ENCODE measurements at places on chromosomes 4 and X.

- DNase-seq: no peak
Observed at GRCh38 chr4:146110871-146111485, 64.5 kb upstream of the LSM6 start.

GRCh38 chr4:46878641-46879040 lies 30.4 kb downstream of the COX7B2 start:
- DNase-seq: no peak

- DNase-seq: no peak
Observed at GRCh38 chrX:13346646-13347045, 26.8 kb upstream of the ATXN3L start.

DNA sequence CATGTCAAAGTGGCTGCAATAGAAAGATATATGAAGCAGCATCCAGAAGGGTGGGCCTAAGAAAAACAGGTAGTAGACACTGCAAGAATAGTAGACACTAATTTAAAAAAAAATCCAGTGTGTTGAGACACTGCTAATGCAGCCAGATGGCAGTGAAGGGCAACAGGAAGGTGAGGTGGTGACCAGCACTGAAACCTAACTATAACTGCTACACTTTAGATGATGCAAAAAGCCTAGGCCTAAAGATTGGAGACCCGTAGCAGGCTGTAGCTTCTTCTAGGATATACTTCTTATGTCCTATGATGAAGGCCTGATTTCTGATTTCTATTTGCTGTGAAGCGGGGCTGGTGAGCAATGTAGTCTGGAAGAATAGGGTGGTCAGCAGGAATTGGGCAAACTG lies 38.7 kb upstream of the SH3KBP1 start:
- DNase-seq: no peak

DNA sequence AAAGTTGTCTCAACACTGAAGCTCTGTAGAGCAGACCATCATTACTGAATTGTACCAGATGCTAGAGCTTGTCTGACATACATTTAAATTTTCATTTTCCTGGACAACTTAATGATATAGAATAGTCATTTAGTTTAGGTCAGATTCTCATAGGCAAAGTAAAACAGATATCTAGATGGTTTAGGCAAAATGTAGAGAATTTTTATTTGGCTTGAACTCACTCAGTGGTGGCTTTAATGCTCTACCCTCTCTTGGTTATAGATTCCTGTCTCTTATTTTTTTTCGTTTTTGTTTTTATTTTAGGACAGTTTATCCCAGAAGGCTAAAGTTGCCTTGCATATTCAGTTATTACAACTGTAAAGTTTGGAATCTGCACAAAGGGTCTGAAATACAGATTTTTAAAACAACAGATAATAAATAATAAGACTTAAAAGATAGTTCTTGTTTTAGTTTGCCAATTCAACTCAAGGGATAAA lies 4.0 kb upstream of the IRS4 start:
- no peak for DNase-seq

- no peak for DNase-seq
Observed at GRCh38 chr4:182416067-182416466, 172.9 kb downstream of the TENM3 start.

DNA sequence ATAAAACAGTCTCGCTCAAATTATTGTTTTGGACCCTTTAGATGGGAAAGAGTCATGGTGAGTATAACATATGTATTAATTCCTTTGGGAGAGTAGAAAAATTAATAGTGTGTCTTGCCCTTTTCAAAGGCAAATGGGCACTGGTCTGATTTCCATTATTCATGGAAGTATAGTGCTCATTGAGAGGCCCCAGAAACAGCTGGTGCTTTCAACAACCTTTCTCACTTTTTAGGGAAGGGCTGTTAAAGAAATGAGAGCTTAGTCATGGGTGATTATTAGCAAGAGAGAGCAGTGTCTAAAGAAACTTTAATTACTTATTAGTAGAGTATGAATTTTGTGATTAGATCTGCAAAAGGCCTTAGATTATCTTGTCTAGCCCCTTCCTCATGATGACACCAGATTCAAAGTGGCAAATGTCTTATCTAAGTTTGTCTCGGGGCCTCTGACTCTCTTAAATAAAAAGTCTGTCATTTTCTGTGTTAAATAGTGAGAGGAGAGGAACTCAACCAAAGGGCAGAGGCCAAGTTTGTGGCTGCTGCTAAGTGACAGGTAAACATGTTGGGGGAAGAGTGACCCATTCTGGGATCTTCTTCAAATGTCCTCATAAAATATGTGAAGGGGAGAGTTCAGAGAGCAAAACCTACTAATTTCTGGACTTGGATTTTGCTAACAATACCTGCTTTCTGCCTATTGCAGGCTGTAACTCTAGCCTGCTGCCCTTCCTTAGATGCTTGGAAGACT lies 110.6 kb downstream of the REPS2 start:
- DNase-seq: no peak

- no peak for DNase-seq
Observed at GRCh38 chr4:145819101-145819852, 119.3 kb downstream of the ZNF827 start.
